ENCODE measurements at places on chromosomes 6 and 20.

GRCh38 chr20:43459022-43459942, 1.6 kb downstream of the SRSF6 start:
- DNase-seq: peak; percentile 13

DNA sequence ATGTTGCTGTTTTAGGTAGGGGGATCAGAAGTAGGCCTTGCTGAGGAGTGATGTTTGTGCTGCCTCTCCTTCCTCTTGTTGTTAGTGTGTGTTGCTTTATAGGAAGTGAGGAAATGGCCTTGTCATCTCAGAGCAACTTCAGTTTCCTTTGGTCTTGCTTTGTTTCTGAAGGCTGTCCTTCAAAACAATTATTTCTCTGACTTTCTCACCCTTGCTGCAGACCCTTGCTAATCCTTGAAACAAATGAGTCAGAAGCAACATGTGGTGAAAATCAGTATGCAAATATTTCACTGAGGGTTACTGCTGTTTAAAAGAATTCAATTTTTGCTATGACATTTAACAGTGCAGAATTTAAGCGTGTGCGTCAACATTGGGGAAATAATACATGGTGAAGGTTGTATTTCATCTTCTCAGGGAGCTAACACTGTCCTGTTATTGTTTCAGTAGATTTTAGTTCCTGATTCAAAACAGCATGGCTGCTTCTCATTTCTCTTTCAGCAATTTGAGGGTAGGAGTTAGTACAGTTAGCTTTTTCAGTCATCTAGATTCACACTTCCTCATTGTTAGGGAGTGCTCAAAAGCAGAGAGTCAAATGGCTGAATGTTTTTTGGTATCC, 13.8 kb downstream of the RNF144B start:
- no peak for DNase-seq

GRCh38 chr20:47872341-47872740, 87.1 kb upstream of the SULF2 start:
- no peak for DNase-seq

DNA sequence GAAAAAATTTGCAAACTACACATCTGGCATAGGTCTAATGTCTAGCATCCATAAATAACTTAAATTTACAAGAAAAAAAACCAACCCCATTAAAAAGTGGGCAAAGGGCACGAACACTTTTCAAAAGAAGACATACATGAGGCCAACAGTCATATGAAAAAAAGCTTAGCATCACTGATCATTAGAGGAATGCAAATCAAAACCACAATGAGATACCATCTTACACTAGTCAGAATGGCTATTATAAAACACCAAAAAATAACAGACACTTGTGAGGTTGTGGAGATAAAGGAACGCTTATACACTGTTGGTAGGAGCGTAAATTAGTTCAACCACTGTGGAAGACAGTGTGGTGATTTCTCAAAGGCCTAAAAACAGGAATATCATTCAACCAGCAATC, 33.7 kb upstream of the EPB41L2 start:
- no peak for DNase-seq

- DNase-seq: no peak
Measured at GRCh38 chr6:41821266-41821665, 33.8 kb downstream of the TOMM6 start.

GRCh38 chr20:358891-359555, 12.1 kb downstream of the NRSN2 start:
- DNase-seq: no peak
